ENCODE measurements at places on chromosomes 5 and 9.

DNA sequence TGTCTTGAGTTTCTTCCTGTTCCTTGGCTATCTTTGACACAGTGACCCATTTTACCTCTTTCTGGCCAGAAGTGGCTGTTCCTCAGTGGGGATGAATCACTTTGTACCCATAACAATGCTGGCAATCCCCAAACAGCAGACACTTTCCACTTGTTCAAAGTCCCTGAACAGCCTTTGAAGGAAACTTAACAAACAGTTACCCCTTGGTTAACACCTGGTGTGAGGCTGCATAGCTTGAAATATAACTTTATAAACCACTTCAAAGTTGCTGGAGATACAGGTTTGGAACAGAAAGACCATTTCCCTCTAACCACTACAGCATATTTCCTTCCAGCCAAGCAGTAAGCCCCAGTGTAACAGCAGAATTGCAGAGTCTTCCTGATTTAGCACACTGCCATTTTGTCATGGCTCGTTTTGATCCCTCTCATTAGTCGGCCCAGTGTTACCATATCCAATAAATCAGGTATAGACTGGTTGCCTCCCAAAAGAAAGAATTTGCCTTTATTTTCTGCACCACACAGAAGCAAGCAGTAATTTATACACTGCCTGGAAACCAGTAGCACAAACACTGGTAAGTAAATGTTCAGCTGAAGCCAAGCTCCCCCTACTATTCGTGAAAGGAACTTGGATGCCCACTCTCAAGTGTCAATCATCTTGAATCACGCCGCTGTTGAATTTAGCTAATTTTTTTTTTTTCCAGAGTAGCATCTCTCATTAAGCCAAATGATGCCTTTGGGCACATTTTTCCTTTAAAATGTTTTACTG is 225.9 kb downstream of the PIK3R1 start:
- no peak for DNase-seq
- H3K4me1 ChIP-seq = no peaks in the 10 kb centered on the region
- no peak overlapping the region for H3K27ac ChIP-seq

- H3K4me1 ChIP-seq = no peaks in the 10 kb centered on the region
- H3K36me3 ChIP-seq = no peaks in the 10 kb centered on the region
- no peak for DNase-seq
- no peaks in the 10 kb centered on the region for H3K27me3 ChIP-seq
- peak overlapping the region; percentile 66 for H3K4me3 ChIP-seq
Measured at GRCh38 chr9:91905991-91906469, 44.0 kb downstream of the ROR2 start.

DNA sequence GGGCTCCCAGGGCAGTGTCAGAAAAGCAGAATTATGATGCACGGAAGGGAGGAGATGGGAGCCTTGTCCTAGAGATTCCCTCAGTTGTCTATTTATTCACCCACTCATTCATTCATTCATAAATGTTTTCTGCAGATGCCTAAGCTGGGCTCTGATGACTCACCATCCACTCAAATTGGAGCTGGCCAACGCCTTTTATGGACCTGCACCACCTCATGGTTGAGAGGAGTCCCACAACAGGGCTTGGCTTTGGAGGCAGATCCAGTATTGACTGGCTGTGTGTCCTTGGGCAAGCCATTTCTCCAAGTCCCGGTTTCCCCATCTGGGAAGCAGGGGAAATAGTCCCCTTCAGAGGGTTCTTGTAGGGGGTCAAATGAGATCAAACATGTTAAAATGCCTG is 227.8 kb downstream of the MELK start:
- no peaks in the 10 kb centered on the region for H3K4me1 ChIP-seq
- DNase-seq = no peak
- no peak overlapping the region for H3K4me3 ChIP-seq
- no peak overlapping the region for H3K27ac ChIP-seq

- H3K27ac ChIP-seq = no peak overlapping the region
- no peak overlapping the region for H3K4me3 ChIP-seq
- H3K4me1 ChIP-seq = peaks cover 16% of the 10 kb centered on the region
- H3K27me3 ChIP-seq = no peaks in the 10 kb centered on the region
Measured at GRCh38 chr5:122165559-122166078, 36.3 kb downstream of the ZNF474 start.

GRCh38 chr9:107853461-107853860 is 363.9 kb upstream of the KLF4 start:
- no peak overlapping the region for H3K27ac ChIP-seq
- H3K36me3 ChIP-seq = no peaks in the 10 kb centered on the region
- DNase-seq = no peak

GRCh38 chr5:141845371-141845851 is 32.8 kb downstream of the PCDH1 start:
- H3K27ac ChIP-seq = no peak overlapping the region
- no peaks in the 10 kb centered on the region for H3K4me1 ChIP-seq
- H3K27me3 ChIP-seq = no peaks in the 10 kb centered on the region

DNA sequence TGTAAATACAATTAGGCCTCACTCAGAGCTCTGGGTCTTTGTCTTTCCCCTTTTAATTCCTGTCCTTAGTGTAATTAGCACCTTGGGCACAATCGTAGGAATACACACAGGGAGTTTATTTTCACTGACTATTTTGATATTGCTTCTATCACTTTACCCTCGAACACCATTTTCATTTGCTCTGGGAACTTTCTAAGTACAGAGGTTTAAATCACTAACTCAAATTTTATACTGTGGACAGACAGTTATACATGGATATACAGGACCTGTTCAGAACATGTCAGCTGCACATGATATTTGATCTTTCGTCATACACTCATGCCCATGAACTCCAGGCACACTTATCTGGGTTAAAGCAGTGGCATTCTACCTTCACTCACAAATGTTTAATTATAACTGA is 217.8 kb upstream of the TMEM161B start:
- no peaks in the 10 kb centered on the region for H3K36me3 ChIP-seq
- H3K4me1 ChIP-seq = no peaks in the 10 kb centered on the region
- H3K4me3 ChIP-seq = no peak overlapping the region
- no peak for DNase-seq

DNA sequence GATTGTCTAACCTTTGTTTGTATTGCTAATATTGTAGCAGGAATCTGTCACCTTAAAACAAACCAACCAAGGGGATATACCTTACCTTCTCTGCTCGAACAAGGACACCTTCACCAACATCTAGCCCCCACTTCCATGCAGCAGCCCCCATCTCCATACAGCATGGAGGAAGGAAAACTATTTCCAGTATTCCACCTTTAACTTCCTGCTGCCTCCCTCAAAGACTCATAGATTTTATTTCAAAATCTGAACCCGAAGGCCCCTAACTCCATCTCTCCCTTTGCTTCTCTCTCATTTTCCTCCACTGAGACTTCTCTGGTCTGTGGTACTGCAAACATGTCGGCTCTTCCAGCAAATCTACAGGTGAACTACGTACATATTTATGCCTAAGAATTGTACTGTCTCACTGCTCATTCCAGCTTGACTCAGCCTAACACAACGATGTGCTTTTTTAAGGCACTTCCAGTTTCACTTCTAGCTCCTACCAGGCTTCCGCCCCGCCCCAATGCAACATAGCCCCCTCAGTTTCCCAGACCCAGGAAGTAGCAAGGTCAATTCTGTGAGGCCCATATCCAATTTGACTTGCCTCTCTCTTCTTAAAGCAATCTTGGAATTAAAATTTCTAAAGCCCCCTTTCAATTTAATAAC is 70.7 kb upstream of the RNF38 start:
- peak overlapping the region; percentile 64 for H3K4me3 ChIP-seq
- H3K36me3 ChIP-seq = no peaks in the 10 kb centered on the region
- DNase-seq = no peak
- H3K27ac ChIP-seq = peak overlapping the region; percentile 20

DNA sequence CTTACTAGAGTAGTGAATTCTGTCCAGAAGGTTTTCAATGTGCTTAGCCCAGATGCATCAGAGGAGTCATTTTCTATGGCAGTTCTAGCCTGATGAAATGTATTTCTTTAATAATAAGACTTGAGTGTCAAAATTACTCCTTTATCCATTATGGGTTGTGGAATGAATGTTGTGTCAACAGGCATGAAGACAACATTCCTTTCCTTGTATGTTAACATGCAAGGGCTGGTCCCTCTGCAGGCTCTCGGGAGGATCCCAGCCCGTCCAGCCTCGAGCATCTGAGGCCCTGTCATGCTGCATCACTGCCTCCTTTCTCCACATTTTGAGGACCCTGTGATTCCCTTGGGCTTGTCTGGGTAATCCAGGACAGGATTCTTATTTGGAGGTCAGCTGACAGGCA is 42.9 kb upstream of the FAM120AOS start:
- no peak for DNase-seq
- H3K27me3 ChIP-seq = no peaks in the 10 kb centered on the region
- H3K4me1 ChIP-seq = peaks cover 14% of the 10 kb centered on the region
- H3K4me3 ChIP-seq = no peak overlapping the region
- H3K27ac ChIP-seq = no peak overlapping the region

DNA sequence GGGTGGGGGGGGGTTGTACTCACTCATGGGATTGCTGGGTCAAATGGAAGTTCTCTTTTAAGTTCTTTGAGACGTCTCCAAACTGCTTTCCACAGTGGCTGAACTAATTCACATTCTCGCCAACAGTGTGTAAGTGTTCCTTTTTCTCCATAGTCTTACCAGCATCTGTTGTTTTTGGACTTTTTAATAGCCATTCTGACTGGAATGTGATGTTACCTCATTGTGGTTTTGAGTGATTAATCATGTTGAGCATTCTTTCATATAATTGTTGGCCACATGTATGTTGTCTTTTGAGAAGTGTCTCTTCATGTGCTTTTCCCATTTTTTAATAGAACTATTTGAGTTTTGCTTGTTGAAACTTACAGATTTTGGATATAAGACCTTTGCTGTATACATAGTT is 94.9 kb upstream of the PLPPR1 start:
- no peak for DNase-seq
- H3K27me3 ChIP-seq = no peaks in the 10 kb centered on the region
- no peaks in the 10 kb centered on the region for H3K36me3 ChIP-seq
- no peak overlapping the region for H3K4me3 ChIP-seq
- H3K4me1 ChIP-seq = no peaks in the 10 kb centered on the region

DNA sequence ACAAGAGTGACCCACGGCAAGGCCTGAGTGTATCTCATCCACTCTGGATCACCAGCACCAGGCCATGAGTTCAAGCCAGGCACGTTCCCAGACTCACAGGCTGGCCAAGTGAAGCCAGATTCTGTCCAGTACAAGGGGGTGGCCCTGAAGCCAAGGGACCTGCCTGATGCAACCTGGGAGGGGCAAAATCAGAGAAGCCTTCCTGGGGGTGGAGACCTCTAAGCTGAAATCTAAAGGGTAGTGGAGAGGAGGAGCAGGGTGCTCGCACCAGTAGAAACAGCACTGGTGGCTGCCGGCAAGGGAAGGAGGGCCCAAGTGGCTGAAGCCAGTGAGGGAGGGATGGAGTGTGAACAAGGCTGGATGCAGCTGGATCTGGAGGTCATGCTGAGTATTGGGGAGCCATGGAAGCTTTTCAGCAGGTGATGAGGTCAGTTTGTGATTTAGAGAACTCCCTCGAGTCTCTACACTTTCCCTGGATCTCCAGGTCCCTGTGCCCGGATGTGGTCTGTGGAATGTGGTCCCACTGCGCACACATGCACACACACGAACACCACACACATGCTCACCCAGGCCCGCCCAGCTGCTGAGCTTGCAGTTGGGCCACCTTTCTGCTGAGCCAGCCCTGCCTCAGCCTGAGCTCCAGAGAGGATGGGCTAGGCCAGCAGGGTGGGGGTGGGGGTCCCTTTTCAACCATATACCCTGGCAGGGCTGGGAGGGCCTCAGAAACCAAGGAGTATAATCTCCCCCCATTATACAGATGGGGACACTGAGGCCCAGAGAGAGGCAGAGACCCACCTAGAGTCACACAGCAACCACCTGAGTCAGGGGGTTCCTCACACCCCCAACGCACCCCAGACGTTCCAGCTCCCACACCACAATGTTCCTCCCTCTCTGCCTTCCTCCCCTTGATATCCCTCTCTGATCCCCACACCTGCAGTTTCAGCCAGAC is 1.6 kb downstream of the PIP5KL1 start:
- H3K36me3 ChIP-seq = no peaks in the 10 kb centered on the region
- no peak overlapping the region for H3K4me3 ChIP-seq
- H3K27me3 ChIP-seq = no peaks in the 10 kb centered on the region
- H3K4me1 ChIP-seq = peaks cover 11% of the 10 kb centered on the region

- H3K36me3 ChIP-seq = no peaks in the 10 kb centered on the region
- no peak overlapping the region for H3K27ac ChIP-seq
- H3K27me3 ChIP-seq = no peaks in the 10 kb centered on the region
- DNase-seq = no peak
Measured at GRCh38 chr5:168076561-168076991, 214.9 kb upstream of the WWC1 start.
